Effector memory CD8-positive, alpha-beta T cell (primary cell): ENCODE measurements at places on chromosomes 12 and 14.

DNA sequence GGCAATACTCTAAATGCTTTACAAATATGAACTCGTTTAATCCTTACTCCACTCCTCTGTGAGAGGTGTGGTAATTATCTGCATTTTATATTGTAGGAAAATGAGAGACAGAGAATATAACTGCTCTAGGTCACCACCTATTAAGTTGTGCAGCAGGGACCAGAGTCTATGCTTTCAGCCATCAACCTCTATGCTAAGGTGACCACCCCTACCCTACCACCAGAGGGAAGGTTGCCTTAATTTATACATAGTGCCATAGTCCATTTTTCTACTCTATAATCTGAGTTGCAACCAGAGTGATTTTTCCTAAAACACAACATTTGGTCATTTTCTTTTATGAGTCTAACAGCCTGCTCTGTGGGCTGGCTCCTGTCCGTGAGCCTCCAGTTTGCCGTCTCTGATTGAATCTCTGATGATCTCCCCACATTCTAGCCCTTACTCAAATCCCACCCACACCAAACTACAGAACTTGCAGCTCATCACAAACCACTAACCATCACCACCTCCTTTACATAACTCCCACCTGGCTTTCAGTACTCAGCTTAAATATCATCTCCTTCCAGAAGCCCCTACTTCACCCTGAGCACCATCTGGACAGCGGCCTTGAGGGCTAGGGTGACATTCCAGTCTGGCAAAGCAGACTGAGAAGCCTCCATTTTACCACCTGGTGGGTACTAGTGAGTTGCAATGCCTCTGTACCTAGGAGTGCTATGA is 126.6 kb downstream of the PPM1H start:
- DNase-seq = no peak

- DNase-seq = no peak
Observed at GRCh38 chr12:8628731-8629130, 16.1 kb upstream of the AICDA start.

GRCh38 chr12:70657616-70658286 is 20.5 kb upstream of the PTPRB start:
- no peak for DNase-seq

DNA sequence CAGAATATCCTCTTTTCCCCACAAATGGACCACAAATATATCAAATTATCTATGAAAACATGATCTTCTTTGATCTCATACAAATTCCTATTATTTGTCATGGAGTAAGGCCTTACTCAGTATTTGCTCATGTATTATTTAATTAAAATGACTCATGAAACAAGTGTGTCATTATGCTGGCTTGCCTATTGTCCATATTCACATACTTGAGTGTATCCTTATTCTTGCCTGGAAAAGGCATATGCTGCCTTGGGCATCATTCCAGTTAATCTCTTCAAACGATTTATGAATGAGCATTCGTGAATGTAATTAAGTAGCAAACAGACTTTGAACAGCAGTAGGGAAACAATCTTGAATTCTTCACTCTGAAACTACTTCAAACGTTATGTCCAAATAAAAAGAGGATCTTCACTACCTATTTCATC is 22.6 kb upstream of the SNRPF start:
- DNase-seq = no peak
